ENCODE measurements at places on chromosomes 16 and 17.

GRCh38 chr16:20899071-20899470 is 1.1 kb downstream of the DCUN1D3 start:
- DNase-seq = no peak

DNA sequence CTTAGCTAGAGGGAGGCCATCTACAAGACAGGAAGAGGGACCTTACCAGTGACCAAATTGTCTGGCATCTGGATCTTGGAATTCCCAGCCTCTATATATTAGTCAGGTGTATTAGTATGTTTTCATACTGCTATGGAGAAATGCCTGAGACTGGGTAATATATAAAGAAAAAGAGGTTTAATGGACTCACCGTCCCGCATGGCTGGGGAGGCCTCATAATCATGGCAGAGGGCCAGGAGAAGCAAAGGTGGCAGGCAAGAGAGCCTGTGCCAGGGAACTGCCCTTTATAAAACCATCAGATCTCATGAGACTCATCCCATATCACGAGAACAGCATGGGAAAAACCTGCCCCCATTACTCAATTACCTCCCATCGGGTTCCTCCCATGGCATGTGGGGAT is 500.2 kb downstream of the SHISA9 start:
- DNase-seq = no peak

GRCh38 chr16:72299684-72300243 is 127.8 kb upstream of the PMFBP1 start:
- DNase-seq = no peak

DNA sequence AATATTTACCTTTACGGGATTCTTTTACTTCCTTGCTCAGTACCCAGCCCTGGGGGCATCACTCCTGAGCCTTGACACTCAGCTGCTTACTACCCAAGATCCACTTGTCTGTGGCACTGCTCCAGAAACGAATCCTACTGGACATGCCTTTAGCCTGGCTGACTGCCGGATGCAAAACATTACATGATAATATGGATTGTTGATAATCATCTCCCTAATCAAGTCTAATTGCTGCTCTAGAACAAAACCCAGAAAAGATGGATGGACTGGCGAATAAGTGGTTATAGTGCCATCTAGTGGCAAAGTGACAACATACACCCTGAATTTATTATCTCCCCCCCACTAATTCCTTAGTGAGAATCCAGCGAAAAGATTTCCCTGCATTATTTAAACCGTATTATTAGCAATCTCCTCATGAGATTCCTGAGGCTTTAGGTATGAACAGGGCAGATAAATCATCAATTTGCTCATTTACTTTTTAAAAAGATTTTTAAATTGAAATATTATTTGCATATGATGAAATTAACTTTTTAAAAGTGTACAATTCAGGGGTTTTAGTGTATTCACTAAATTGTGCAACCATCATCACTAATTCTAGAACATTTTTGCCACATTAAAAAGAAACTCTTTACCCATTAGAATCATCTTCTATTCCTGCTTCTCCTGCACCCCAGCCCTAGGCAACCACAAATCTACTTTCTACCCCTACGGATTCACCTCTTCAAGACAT is 61.6 kb downstream of the RGS9 start:
- no peak for DNase-seq

- no peak for DNase-seq
These were observed 534 bp downstream of the KCTD11 start for GRCh38 chr17:7352503-7352889.

Data from activated CD4-positive, alpha-beta T cell treated with anti-CD3 and anti-CD28 coated beads for 1 hour (primary cell).